ENCODE measurements at places on chromosomes 4 and X.

DNA sequence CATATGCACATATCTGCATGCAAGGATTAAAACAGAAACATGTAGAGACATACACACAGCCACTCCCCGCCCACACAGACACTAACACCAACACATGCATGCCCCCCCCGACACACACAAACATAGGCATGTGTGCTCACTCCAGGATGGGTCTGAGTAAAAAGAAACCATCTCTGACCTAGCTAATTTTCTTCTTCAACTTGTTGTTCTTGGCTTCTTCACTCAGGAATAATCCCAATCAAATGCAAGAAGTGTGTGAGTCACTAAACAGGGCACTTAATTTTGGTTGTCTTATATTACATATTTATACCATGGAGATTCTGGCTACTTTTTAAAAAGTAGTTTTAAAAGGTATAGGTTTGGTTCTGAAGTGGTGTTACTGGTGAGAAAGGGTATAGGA lies 28.3 kb downstream of the ENOX2 start:
- peak; percentile 26 for DNase-seq

- DNase-seq: peak; percentile 68
Observed at GRCh38 chr4:113835005-113835404, 73.5 kb upstream of the CAMK2D start.

DNA sequence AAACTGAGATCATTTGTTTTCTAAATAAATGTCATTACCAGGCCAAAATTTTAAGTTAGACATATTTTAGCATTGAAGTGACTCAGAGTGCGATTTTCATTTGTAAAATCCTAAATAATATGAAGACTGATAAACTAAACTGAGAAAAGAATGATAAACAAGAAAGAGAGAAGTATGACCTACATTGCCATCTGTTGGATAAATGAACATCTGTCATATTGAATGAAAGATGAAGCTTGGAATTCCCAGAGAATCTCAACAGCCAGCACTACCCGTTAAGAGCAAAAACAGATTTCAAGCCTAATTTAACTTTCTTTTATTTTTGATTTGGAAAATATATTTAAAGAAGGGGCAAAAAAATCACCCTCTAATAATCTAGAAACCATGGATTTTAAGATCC lies 591.0 kb upstream of the ATOH1 start:
- DNase-seq: no peak

GRCh38 chrX:43479070-43479469 lies 177.0 kb upstream of the MAOA start:
- DNase-seq: no peak

GRCh38 chrX:107760304-107761077 lies 15.1 kb downstream of the TSC22D3 start:
- no peak for DNase-seq
